ENCODE measurements at places on chromosomes 3 and 15.

DNA sequence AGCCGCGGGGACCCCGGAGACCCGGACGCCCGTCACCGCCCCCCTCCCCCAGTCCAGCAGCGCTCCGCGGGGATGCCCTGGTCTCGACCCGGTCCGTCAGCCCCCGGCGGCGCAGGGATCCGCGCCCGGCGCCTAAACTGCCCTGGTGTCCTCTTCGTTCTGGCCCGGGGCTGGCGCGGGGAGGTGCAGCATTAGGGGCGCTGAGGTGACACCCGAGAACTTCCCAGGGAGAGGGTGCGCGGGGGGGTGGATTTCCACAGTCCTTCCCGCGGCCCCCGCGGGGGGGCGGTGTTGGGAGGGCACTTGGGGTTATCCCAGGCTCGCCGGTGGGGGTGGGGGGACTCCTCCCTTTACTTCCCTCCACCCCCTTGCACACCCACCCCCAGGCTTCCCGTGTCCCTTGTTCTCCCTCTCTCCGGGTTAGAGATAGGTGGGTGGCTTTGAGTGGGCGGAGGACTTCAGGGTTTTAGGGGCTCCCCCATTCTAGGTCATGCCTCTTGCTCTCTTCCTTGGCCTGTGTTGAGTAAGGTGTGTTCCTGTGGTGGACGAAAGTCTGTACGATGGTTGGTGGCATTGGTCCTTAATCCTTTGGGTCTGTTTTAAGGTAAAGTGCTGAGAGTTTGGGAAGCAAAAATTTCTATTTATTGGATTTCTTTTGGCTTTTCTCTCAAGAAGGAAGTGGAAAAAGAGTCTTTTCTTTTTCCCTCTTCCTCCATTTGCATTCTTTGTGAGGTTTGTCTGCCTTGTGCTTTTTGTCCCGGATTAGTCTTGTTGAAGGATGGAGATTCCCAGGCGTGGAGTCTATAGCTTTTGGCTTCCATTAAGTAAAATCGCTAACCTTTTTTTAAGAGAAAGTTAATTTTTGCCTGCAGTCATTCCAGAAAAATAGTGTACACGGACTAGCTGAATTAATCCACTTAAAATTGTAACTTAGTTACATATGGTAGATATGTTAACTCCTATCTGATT lies 811 bp downstream of the SKIL start:
- DNase-seq, result peak; percentile 73

DNA sequence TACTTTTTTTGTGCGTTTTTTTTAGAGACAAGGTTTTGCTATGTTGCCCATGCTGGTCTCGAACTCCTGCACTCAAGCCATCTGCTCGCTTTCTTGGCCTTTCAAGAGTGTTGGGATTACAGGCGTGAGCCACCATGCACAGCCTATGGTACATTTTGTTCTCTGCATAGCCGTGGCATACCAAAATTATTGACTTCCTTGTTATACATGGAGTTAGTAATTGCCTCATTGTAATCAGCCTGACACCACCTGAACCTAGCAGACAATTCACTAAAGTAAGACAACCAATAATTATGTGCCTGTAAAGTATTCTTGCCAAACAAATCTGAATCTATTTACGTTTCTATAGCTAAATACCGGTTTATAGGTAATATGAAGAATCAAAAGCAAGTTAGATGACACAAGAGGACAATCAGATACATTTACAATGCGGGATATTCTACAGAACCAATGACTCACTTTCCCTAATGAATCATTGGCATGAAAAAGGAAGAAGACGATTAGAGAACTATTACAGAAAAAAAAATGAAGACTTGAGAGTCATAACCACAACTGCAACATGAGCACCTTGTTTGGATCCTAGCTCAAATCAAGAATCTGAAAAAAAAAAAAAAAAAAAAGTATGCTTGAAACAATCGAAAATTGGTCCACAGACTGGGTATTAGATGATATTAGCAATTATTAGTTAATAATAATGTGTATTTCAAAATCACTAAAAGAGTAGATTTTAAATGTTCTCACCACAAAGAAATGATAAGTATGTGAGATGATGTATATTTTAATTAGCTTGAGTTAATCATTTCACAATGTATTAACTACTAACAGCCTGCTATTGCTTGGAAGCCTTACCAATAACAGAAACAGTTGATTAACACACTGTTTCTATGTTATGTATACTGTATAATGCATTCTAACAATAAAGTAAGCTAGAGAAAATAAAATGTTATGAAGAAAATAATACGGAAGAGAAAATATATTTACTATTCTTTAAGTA lies 7.1 kb downstream of the GUCA1C start:
- DNase-seq, result no peak

GRCh38 chr3:187518207-187518606 lies 150.0 kb downstream of the RTP4 start:
- no peak for DNase-seq

DNA sequence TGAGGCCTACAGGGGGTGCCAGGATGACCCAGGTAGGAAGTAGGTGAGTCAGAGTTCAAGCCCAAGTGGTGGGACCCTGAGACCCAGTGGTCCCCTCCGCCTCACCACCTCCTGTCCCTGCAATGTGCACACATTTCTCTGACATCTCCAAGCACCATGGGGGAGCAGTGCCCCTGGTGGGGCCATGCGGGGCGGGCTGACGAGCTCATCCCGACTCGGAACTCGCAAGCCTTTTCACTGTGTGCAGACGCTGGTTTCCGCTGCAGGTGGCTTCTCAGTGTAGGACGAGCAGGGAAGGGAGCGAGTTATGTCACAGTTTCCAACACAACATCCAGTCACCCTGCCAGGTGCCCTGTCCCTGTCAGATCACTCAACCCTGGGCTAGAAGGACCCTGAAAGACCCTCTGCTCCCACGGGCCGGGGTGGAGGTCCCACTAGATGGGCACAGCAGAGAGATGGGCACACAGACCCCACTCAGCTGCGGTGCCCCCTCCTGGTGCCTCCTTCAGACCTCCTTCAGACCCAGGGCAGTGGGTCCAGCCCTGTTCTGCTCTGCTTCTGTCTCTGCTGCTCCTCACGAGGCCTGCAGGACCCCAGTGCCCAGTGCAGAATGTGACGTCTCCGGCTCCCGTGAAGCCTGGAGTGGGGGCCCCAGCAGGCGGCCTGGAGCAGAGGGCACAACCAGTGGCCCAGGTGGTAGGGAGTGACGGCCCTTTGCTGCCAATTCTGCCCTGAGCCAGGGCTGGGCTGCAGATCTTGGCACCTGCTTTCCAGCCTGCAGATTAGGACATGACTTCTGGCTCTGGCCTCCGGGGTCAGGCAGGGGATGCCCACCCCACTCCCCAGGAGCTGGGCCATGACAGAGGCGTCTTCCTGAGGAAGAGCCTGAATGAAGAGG lies 102.0 kb upstream of the RPL32 start:
- DNase-seq, result no peak

DNA sequence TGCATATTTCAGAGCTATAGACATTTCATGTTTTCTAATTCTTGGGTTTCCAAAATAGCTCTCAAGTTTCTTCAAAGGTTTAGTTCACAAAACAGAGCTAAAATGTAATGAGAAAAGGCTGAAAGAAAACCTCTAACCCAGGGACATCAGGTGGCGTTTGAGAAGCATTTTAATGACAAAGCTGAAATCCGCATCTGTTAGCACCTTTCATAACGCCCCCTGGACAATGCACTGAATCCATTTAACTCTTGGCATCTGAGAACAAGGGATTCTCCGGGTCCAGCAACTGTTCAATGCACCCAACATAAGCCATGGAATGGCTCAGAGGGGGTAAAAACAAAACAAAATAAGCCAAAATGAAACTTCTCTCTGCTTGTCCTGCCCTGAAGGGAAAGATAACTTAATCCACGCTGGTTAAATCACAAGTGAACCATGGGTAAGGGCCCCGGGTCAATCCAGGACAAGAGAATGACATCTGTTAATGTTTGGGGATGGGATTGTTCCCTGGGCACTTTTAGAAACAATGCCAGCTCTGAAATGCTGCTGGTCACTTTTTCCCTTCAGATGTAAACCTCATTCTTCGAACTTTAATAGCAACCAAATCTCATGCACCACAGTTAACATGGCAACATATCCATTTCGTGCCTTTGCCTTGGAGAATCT lies 466.2 kb upstream of the ADAMTS9 start:
- DNase-seq, result no peak

GRCh38 chr3:187594272-187594671 lies 75.9 kb downstream of the SST start:
- no peak for DNase-seq

All from activated gamma-delta T cell treated with anti-CD3 and anti-CD28 coated beads, Interleukin-2, amount 50 U/mL, for 16 hours (primary cell).